Stimulated activated CD4-positive, alpha-beta T cell treated with anti-CD3 and anti-CD28 coated beads, Interleukin-12 subunit alpha, Interleukin-12 subunit beta, amount 100 ng/mL, for 48 hours (primary cell): ENCODE measurements at places on chromosomes 12 and 14.

DNA sequence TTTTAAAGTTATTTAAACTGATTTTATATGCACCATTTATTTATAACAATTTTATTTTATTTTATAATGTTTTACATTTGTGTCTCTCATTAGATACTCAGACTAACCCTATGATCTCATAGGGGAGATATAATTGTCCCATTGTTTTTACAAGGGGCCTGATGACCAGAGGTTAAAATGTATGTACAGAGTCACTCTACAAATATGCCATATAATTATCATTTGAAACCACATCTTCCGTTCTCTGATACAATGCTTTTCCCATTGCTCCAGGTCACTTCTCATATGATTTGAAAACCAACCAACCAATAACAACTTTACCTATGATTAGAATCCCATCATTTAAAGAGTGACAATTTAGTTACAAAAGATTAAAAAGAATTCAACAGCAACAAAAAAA is 137.8 kb downstream of the GPHN start:
- DNase-seq = no peak

- no peak for DNase-seq
Measured at GRCh38 chr12:5377997-5378592, 53.8 kb upstream of the NTF3 start.

- DNase-seq = no peak
Measured at GRCh38 chr12:20628226-20628787, 66.8 kb upstream of the SLCO1C1 start.

DNA sequence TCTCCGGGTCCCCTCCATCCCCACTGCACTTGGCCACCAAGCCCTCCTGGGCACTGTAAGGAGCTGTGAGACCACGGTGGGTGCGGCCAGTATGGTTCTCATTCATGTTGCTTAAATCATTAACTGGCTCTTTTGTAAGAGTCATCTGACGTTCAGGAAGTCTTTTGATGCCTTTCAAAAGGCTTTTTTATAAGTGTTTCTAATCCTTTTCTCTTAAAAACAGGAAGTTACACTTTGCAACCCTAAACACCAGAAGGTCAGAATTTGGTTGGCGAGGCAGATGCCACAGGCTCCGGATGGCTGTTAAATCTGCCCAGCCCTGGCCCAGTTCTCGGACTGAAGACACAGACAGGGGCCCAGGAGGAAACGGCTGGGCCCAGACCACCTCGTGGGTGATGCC is 26.1 kb upstream of the DIO3 start:
- DNase-seq = no peak

GRCh38 chr12:85573635-85574214 is 262.5 kb downstream of the RASSF9 start:
- DNase-seq = no peak

GRCh38 chr12:26770239-26771070 is 62.5 kb downstream of the ITPR2 start:
- DNase-seq = no peak

- no peak for DNase-seq
Measured at GRCh38 chr12:104652358-104652757, 195.6 kb downstream of the CHST11 start.

- no peak for DNase-seq
Measured at GRCh38 chr14:79578470-79578869, 632.8 kb downstream of the DIO2 start.
